ENCODE measurements at places on chromosomes 4 and X.

DNA sequence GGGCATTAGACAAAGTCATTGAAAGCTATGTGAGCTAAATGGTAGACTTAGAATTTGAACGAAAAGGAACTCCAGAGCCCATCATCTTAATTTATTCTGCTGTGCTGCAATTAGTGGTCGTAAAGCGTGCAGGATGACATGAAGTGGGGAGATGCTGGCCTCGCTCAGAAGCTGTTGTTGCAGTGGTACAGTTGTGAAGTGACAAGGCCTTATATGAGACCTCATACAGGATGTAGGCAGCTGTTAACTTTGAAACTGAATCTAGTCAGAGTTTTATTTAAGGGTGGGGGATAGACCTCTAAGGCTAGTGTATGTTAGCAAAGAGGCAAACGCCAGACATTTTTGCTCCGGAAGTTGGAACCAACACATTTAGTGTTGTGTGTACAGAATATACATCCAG lies 13.4 kb downstream of the KLF3 start:
- no peak for DNase-seq

GRCh38 chrX:40877887-40878286 lies 142.5 kb upstream of the MED14 start:
- DNase-seq = no peak

DNA sequence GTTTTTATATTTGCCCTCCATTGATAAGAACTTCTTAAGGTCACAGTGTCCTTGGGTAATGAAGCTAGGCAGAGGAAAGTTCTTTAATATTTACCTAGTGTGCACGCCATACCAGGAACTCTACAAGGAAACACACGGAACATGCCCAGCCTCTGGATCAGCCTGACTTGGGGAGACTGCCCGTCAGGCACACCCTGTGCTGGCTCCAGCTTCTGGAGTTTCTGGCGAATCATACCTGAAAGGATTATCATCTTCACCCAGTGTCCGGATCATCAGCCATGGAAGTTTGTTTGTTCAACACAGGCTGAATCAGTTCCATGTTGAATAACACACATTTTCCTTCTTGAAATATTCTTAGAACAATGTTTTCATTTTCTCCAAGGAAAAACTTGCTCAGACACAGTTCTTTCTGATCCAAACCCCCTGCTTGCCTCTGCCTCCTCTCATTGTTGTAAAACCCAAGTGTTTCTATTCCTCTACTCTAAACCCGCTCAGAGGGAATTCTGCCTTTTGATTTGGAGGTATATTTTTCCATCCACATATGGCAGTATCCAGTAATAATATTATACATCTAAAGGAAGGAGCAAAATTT lies 176.7 kb downstream of the SHROOM3 start:
- DNase-seq = no peak

- DNase-seq = peak; percentile 92
Observed at GRCh38 chr4:12206091-12206490, 777.4 kb upstream of the HS3ST1 start.

DNA sequence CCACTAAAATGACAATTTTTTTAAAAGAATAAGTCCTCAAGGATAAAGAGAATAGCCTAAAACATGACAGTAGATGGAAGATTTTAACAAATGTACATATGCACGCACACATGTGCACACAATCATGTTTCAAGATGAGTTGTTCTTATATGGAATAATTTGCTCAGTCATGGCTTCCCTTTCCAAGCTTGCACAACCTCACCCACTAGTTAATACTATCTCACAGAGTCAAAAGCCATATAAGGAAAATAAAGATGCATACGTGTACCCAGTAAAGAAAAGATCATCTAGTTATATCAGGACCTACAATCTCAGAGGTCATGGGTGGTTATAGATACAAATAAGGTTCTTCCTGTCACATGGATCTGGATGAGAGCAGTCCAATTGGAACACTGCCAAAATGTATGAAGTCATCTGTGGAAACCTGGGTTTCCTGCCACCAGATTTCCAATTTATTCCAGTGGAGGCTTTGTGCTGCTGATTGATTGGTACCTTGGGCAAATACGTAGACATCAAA lies 56.1 kb downstream of the FAM13A start:
- peak; percentile 73 for DNase-seq

- DNase-seq = no peak
Observed at GRCh38 chr4:31234901-31235300, 514.7 kb downstream of the PCDH7 start.

- peak; percentile 53 for DNase-seq
Observed at GRCh38 chrX:74422576-74423288, 1.4 kb downstream of the SLC16A2 start.

DNA sequence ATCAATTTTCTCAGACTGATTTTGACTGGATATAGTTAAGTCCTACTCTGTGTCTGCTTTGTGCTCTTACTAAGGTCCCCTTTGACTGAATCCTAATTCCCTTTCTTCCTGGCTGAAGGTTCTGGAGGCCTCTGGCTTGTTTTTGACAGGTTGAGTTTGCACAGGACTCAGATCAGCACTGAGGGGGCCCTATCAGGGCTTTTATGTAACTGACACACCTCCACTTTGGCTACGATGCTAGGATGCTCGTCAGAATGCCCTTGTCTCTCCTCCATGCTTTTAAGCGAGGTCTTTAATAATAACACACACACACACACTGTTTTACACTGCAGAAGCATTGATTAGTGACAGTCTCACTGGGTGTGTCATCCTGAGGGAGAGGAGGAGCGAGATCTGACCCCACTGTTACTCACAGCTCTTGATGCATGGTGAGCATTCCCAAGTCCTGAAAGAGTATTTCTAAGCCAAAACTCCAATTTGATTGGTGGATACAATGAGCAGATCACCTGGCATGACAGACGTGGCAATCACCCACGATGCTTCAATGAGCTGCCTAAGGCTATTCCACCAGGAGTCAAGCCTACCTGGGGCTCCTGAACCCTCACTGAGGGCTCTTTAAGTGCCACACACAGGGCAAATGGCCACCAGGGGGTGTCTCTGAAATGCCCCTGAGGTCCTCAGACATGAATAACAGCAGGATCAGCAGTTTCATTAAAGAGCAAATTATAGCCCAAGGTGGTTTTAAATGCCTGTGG lies 130.4 kb upstream of the CPEB2 start:
- no peak for DNase-seq

DNA sequence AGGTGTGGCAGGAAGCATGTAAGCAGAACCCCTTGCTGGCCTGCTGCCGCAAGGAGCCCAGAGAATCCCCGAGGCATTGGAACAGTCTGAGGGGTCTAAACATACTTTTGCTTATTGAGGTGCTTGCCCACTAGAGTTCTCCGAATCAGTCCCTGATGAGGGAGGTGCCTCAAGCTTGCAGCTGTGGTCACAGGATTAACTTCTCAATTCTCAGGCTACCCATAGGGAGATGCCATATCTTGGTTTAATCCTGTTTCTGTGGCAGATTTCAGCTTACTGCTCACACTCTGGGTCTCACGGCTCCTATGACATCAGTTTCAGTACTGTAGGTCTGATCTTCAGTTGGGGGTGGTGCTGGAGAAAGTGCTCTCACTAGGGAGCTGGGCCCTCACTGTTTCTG lies 39.9 kb downstream of the CCNG2 start:
- no peak for DNase-seq

DNA sequence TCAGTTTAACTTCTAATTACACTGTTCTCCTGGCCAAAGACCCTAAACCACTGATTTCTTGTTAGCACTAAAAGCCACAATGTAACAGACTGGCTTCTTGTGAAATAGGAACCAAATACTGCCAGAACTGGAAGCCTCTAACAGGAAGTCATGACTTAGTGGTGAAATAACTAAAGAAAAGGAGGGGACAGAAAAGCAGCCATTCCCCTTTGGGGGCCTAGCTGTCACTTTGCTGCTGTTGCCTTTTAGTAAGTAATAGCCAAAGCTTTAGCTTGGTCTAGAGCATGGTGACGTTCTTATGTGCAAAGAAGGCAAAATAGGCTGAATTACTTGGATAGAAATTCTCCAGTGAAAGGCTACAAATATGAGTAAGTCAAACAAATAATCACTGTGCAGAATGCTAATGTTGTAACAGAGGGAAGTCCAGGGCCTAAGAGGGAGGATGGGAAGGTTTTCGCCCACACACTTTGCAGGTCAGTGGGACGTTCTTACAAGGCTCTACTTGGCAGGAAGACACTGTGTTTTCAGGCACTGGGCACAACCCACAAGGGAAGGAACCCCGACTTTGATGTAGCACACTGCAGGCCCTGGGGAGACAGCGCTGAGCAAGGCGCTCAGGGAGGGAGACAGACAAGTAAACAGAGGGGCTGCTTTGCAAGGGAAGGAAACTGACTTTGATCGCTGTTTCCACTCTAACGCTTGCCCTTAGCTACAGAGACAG lies 16.7 kb downstream of the GAB3 start:
- no peak for DNase-seq

DNA sequence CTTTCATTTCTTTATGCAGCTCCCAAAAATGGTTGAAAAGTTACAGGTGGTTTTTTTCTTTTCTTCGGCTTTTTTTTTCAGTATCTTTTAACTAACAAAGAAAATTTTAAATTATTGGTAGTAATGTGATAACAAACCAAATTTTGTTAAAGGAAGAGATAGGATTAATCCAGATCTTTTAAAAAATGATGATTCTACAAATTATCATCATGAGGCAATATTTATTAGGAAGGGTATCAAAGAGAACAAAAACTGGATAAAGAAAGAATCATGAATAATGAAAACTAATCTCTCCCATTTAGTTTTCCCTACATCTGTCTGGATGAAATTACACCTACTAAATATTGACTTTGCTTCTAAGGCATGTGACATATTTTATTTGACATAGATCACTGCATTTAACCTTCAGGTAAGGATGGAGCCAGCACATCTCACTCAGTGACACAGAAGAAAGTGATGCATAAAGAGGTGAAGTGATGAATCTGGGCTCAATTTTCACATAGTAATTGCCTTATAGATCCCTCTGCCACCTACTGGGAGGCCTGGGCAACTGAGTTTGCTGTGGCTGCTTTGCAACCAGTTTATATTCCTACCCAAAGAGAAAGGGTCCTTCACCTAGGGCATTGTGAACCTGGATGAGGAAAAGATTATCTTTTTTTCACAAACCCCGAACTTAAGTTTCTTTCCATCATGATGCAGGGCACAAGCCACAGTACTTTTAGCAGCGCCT lies 155.6 kb downstream of the HNRNPD start:
- peak; percentile 24 for DNase-seq

GRCh38 chr4:62709618-62710252 lies 1509.6 kb downstream of the ADGRL3 start:
- DNase-seq = peak; percentile 82

GRCh38 chrX:46589977-46590723 lies 16.6 kb downstream of the CHST7 start:
- no peak for DNase-seq

DNA sequence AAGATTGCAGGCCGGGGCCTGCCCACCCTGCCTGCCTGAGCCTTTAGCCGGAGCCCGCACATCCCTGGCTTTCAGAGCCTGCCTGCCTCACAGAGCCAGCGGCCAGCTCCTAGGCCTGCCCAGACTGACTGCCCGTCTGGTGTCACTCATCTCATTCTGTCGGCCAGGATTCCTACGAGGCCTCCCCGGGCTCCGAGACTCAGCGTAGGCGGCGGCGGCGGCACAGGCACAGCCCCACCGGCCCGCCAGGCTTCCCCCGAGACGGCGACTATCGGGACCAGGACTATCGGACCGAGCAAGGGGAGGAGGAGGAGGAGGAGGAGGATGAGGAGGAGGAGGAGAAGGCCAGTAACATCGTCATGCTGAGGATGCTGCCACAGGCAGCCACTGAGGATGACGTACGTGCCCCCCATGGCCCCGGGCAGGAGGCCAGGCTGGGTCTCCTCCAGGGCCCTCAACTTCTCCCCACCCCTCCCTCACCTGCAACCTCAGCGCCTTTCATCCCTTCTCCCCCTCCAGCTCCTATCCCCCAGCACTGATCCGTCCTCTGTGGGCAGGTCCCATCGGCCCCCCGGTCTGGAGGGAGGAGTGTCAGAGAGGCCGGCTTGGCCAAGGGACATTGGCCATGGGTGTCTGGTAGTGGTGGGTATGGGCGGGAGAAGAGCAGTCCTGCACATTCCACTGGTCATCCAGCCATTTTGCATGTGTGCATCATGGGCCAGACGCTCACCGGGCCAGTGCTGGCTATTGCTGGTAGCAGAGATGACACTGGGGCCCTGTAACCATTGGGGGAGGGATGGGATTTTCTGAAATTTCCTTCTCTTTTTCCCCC lies 22.6 kb upstream of the UBA1 start:
- no peak for DNase-seq

GRCh38 chr4:184899261-184900134 lies 73.7 kb upstream of the ACSL1 start:
- no peak for DNase-seq
